Mammary microvascular endothelial cell (primary cell): ENCODE measurements at places on chromosomes 7 and 10. TPM values are rescaled to one million over a fixed set of nuclear protein-coding genes. Genes with fewer than 3 reads are reported as not detected.

TPK1 gene
- 17.7 and 19.1 TPM in 2 replicates for total RNA-seq

BUD31 gene
- 96.2 and 119 TPM in 2 replicates for total RNA-seq

ZC3HAV1L gene
- total RNA-seq, result 15.3 and 23.7 TPM in 2 replicates

GPER1 gene
- 0.79 and 2.0 TPM in 2 replicates for total RNA-seq

FGL2 gene
- 0.25 TPM in 1 of 2 replicates, not detected in the other for total RNA-seq

TMEM213 gene
- not detected in 2 replicates for total RNA-seq

NOLC1 gene
- 74.6 and 79.2 TPM in 2 replicates for total RNA-seq

ADAM12 gene
- total RNA-seq, result 0.07 and 0.20 TPM in 2 replicates

AQP1 gene
- total RNA-seq, result 1.4 and 4.9 TPM in 2 replicates

CEP55 gene
- 83.6 and 85.5 TPM in 2 replicates for total RNA-seq

ANKRD30A gene
- not detected in 2 replicates for total RNA-seq

SPDYE16 gene
- total RNA-seq, result 0.07 TPM in 1 of 2 replicates, not detected in the other

GIMAP6 gene
- 85.8 and 89.9 TPM in 2 replicates for total RNA-seq

GOT1 gene
- total RNA-seq, result 20.2 and 36.8 TPM in 2 replicates

GPR15LG gene
- total RNA-seq, result not detected in 2 replicates

GATAD1 gene
- 11.5 and 12.6 TPM in 2 replicates for total RNA-seq

PNLIP gene
- not detected in 2 replicates for total RNA-seq

PIK3AP1 gene
- not detected in 2 replicates for total RNA-seq

STEAP2 gene
- total RNA-seq, result 0.54 and 0.80 TPM in 2 replicates

CRYGN gene
- total RNA-seq, result 0.05 TPM in 1 of 2 replicates, not detected in the other

ACHE gene
- 0.54 and 0.67 TPM in 2 replicates for total RNA-seq

PGAM2 gene
- total RNA-seq, result not detected in 2 replicates

TFPI2 gene
- 36.2 and 59.8 TPM in 2 replicates for total RNA-seq

NUTM2D gene
- total RNA-seq, result 1.9 and 4.1 TPM in 2 replicates

DNAH11 gene
- 4.6 and 8.5 TPM in 2 replicates for total RNA-seq

SEMA3D gene
- total RNA-seq, result 3.2 and 3.8 TPM in 2 replicates

ABCC2 gene
- 0.07 and 0.49 TPM in 2 replicates for total RNA-seq

AVPI1 gene
- total RNA-seq, result 4.4 and 5.2 TPM in 2 replicates

FAM20C gene
- total RNA-seq, result 17.6 and 22.7 TPM in 2 replicates

SORBS1 gene
- 2.3 and 4.2 TPM in 2 replicates for total RNA-seq

GPR158 gene
- not detected in 2 replicates for total RNA-seq

TMEM196 gene
- total RNA-seq, result not detected in 2 replicates

ALOX5 gene
- not detected in 2 replicates for total RNA-seq

PRTFDC1 gene
- total RNA-seq, result 7.8 and 9.4 TPM in 2 replicates

SNX10 gene
- total RNA-seq, result 2.8 and 3.5 TPM in 2 replicates

SERPINE1 gene
- total RNA-seq, result 1,812 and 1,952 TPM in 2 replicates

GPR37 gene
- total RNA-seq, result 0.10 TPM in 1 of 2 replicates, not detected in the other
